Activated T-cell treated with anti-CD3 and anti-CD28 coated beads, Interleukin-2, amount 50 U/mL, for 4 hours (primary cell): ENCODE measurements at places on chromosomes 11 and 22. TPM values are rescaled to one million over a fixed set of nuclear protein-coding genes. Genes with fewer than 3 reads are reported as not detected.

- DNase-seq = peak; percentile 30
Observed at GRCh38 chr11:69915501-69916250, 96.5 kb upstream of the FGF3 start.

DNA sequence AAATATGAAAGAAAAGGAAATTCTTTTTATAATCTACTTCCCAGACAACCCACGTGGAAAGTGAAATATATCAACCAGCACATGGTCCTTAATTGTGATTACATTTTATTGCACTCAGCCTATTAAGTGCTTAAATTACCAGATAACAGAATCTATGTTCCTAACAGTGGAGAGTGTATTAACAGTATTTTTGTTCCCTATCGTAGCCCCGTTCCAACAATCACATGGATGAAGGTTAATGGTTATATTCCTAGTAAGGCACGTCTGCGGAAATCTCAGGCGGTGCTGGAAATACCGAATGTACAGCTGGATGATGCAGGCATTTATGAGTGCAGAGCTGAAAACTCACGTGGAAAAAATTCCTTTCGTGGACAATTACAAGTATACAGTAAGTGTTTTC is 626.1 kb upstream of the ARHGAP42 start:
- no peak for DNase-seq

The OOSP4B gene
- total RNA-seq = not detected

DNA sequence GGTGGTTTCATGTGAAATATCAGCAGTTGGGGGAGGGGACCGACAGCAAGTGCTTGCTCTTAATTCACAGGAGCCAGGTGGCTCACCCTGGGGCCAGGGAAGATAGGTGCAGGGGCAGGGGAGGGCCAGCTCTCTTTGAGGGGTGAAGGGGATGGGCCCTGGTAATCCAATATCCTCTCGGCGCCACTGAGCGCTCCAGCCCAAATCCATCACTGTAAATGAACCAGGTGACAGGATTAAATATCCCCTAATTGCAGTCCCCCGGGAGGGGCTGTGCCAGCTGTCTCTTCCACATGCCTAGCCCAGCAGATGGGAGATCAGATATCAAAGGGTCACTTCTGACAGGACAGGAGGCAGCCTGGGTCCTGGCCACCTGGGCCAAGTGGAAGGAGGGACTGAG is 531.8 kb upstream of the CADM1 start:
- no peak for DNase-seq

The IGLL5 gene
- total RNA-seq = not detected
